ENCODE measurements at places on chromosomes 2 and 18.

DNA sequence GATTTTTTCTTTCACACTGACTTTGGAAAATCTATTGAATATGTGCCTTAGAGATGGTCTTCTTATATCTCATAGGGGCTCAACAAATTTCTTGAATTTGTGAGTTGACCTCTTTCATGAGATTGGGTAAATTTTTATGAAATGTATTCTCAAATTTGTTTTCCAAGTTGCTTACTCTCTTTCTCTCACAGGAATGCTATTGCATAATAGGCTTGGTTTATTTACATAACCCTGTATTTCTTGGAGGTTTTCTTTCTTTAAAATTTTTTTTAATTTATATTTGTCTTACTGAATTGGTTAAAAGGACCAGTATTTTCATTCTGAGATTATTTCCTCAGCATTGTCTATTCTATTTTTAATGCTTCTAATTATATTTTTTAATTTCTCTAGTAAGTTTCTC lies 917.1 kb downstream of the DPP10 start:
- DNase-seq, result no peak

GRCh38 chr2:212328136-212328535 lies 210.5 kb downstream of the ERBB4 start:
- no peak for DNase-seq

DNA sequence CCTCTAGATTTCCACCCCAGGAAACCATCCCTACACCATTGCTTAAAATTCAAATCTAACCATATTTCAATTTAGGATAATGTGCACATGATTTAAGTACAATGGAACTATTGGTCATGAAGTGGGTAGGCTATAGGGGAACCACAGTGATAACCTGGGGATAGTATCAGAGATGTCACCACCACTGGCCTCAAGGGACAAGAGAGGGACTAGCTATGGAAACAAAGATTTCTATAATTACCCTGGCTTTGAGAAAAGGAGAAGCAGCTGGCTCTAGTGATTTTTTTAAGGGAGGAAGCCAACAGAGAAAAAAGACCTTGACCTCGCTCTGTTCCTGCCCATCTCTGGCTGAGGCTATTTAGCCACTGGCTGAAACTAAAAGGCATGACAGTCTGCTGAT lies 132.0 kb downstream of the MEP1B start:
- no peak for DNase-seq

- DNase-seq, result no peak
Measured at GRCh38 chr18:59279722-59280121, 6.5 kb upstream of the RAX start.

DNA sequence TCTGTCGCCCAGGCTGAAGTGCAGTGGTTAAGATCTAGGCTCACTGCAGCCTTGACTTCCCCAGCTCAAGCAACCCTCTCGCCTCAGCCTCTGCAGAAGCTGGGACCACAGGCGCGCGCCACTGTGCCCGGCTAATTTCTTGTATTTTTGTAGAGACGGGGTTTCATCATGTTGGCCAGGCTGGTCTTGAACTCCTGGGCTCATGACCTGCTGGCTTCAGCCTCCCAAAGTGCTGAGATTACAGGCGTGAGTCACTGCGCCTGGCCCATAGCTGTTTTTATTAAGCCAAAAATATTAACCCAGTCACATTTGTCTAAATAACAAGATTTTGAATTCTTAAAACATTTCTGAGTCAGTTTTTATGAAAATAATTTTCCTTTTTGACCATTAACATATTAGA lies 6.3 kb upstream of the SFT2D3 start:
- no peak for DNase-seq

GRCh38 chr2:132668987-132669907 lies 758 bp downstream of the LYPD1 start:
- no peak for DNase-seq

DNA sequence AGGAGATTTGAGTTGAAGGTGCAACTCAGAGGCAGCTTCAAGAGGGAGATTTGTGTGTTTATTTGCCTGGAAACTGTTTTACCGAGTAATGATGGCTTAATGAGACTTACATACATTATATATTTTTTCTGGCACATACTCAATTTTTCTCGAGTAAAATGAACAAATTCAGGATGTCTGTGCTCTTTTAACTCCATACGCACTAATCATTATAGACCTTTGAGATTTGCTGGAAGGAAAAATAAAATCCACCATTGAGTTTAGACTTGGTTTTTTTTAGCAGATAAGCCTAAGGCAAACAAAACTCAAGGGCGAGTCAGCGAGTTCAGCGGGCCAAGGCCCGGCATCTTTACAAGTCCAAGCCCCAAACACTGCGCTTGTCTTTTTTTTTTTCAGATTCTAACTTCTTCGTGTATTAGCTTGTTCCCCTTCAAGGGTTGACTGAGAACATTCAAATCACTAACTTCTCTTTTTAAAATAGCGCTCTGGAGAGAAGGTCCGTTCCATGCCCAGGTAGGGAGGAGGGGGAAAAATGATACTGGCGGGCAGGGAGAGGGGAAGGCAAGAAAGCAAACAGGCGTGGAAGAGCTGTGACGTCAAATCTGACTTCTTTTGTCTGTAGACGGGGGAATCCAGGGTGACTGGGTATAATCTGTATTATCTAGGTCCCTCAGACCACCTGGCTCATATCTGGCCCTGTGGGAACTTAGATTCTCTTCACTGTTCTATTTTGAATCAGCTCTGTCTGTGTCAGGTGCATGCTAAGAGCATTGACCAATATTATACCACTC lies 72.7 kb upstream of the MAP3K20 start:
- DNase-seq, result no peak

GRCh38 chr2:138818556-138818955 lies 38.4 kb upstream of the NXPH2 start:
- DNase-seq, result no peak

- no peak for DNase-seq
Measured at GRCh38 chr2:225602205-225602604, 202.7 kb downstream of the NYAP2 start.

GRCh38 chr2:3491306-3491705 lies 28.0 kb downstream of the ADI1 start:
- DNase-seq, result no peak

DNA sequence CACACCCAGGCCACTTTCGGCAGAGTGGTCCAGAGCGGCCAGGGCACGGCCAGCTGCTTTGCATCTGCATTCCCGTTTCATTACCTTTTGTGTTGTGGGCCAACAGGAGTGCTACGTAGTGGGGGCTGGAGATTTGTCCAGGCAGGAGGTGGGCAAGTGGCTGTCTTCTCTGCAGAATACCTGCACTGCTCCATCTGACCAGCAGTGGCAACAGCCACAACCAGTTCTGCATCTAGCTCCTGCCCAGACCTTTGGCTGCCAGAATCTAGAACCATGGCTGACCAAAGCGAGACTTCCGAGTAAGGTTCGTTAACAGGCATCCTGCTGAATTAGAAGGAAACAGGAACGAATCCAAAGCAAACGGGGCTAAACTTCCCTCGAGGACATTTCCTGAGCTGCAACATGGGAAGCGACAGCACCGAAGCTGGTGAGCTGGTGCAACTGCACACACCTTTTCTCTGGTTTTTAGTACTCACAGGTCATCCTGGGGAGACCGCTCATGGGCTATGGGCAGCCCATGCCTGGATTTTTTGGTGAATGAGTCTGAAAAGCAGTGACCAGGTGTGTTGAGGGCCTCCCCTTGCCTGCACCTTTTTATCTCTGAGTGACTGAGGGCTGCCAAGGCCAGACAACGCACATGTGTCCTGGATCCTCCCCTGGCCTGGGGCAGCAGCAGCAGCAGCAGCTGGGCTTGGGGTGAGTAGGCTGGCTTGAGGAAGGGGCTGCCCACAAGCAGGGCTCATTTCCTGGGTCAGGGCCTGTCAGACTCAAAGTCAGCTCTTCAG lies 10.5 kb downstream of the GDF7 start:
- DNase-seq, result no peak

GRCh38 chr18:6374935-6375529 lies 39.7 kb downstream of the L3MBTL4 start:
- DNase-seq, result no peak

DNA sequence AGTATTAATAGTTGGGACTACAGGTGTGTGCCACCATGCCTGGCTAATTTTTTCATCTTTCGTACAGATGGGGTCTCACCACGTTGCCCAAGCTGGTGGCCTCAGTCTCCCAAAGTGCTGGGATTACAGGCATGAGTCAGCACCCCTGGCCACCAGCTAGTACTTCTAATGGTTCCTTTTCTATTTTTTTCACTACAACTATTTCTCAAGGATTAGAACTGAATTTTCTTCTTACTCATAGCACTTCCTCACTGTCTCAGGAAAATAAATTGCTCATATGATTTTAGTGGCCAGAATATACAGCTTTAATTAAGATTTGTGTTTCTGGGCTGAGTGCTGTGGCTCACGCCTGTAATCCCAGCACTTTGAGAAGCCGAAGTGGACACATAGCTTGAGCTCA lies 43.2 kb upstream of the SOS1 start:
- no peak for DNase-seq

GRCh38 chr2:205815673-205816072 lies 133.4 kb downstream of the NRP2 start:
- no peak for DNase-seq

DNA sequence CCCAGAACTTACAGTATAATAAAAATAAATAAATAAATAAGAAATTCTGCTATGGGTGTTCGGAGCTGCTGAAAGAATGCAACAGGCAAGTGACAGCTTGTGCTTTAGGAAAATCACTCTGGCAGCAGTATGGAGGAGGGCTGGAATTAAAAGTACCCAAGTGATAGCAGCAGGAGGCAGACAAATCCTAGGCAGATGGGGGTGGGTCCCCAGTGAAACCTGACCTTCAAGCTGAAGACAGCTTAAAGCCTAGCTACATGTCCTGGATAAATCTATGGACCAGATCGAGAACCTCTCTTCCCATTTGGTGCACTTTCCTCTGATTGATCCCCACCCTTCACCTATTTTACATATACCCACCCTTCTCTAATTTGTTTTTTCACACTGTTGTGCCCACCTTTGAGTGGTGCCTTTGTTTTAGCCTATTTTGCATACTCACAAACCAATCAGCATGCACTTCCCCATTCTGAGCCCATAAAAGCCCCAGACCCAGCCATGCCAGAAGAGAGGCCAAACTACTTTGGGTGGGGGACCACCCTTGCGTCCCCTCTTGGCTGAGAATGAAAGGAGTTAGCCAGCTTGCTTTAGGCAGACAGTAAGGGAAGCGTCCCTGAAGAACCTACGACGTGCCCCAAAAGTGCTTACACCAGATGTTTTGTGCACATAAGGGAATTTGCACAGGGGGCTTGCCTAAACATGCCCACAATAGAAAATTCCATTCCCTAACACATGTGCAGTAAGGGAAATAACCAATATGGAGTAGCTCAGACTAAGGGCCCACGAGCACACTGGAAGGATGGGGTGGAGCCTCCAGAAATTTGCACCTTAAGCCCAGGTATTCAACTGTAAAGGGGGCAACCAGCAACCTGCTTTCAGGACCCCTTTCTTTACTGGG lies 3.0 kb downstream of the METTL8 start:
- no peak for DNase-seq

DNA sequence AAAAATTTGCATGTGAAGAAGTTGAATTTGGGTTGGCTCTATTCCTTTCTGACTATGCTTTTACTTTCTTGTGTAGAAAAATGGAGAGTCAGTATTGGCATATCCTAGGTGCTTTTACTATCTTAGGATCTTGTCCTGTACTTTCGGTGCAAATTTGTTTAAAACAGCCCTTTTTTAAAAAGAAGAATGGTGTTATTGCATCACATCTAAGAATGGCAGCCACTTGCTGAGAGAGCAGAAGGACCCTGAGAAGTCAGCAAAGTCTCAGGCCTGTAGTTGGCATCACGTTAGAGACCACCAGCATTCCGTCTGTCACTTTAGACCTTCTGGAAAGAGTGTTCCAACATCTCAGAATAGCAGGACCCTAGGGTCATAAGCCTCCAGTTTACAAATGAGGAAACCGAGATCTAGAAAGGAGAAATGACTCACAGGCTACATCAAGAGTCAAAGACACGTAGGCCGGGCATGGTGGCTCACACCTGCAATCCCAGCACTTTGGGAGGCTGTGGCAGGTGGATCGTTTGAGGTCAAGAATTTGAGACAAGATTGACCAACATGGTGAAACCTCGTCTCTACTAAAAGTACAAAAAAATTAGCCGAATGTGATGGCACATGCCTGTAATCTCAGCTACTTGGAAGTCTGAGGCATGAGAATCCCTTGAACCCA lies 42.5 kb downstream of the SPATS2L start:
- DNase-seq, result no peak

- no peak for DNase-seq
Measured at GRCh38 chr18:58608216-58608615, 20.7 kb downstream of the ALPK2 start.

DNA sequence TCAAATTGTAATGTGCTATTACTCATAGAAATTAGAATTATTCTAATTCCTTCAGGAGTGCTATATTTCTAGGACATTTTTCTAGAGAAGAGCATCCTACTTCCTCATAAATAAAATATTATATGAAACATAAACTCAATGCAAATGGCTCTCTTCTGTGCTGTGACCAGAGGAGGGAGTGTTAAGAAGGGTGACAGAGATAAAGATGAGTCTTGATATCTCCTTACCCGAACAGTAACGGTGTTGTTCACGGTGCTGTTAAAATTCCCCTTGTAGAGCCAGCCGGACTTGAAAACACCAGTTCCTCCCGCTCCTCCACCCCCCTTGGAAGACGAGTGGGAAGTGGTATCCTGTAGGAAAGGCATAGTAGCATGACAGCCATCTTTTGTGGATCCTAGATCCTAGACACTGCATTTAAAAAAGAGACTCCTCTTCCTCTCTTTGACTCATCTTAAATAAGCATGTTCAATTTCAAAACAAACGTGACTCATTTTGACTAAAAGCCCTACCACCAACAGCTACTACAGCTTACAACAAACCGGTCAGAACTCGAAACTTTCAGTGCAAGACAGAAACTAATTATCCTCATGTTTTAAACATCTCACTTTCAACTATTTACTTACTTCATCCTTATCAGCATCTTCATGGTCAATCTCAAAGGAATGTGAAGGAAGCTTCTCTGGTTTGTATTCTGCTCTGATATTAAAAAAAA lies 156.3 kb downstream of the DOCK10 start:
- DNase-seq, result no peak

GRCh38 chr18:50862401-50862800 lies 16.5 kb upstream of the ME2 start:
- no peak for DNase-seq

GRCh38 chr2:19408592-19408991 lies 50.2 kb upstream of the OSR1 start:
- no peak for DNase-seq

DNA sequence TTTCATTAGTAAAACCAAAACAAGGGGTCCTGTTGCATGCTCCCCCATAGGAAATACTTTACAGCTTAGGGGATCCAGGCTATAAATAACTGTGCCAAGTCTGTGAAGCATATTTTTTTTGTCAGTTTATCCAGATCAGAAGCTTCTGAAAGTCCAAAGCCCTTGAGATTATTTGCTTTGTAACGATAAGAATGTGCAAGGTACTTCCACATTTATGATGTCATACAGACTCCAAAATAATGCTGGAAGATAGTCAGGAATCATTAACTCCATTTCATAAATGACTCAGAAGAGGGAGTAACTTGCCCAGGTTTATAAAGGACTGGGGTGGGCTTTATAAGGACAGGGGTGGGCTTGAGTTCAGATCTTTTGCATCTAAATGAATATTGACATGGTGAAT lies 29.3 kb downstream of the RDH14 start:
- DNase-seq, result no peak
